ENCODE measurements at places on chromosomes 7 and 10. TPM values are rescaled to one million over a fixed set of nuclear protein-coding genes. Genes with fewer than 3 reads are reported as not detected.

Gene GRK5
- 3.4 TPM for total RNA-seq

Gene SFMBT2
- 3.4 TPM for total RNA-seq

Gene LGI1
- total RNA-seq = not detected

Gene CHAT
- total RNA-seq = not detected

Gene NFE2L3
- 6.6 TPM for total RNA-seq

Gene CUBN
- total RNA-seq = 3.6 TPM

Gene IFIT1B
- total RNA-seq = not detected

- no peak for DNase-seq
Measured at GRCh38 chr7:120760851-120761250, 97.1 kb downstream of the TSPAN12 start.

DNA sequence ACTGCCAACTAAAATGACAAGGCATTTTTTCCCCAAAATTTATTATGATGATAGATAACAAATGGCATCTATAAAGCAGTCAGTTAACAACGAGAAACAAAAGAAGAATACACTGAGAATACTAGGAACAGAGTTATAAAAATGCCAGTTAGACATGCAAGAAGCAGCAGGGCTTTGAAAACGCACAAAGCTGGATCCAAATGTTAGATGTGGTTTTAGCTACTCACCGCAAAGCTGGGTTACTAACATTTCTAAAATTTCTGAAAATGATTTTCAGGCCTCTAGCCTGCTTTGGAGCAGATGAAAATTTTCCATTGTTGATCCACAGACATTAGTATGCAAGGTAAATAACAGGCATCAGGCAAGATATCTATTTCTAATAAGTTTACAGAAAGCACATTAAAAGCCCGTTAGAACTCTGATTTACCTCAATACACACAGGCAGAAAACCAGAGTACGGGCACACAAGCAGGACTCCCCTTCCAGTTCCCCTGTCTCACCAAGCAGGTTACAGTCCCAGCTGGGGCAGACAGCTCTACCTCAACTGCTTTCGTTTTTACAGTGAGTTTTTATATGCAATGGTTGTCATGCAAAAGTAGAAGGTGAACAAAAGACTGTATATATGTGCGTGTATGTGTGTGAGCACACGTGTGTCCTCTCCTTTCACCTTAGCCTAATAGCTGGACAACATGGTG lies 37.9 kb downstream of the GLI3 start:
- no peak for DNase-seq

DNA sequence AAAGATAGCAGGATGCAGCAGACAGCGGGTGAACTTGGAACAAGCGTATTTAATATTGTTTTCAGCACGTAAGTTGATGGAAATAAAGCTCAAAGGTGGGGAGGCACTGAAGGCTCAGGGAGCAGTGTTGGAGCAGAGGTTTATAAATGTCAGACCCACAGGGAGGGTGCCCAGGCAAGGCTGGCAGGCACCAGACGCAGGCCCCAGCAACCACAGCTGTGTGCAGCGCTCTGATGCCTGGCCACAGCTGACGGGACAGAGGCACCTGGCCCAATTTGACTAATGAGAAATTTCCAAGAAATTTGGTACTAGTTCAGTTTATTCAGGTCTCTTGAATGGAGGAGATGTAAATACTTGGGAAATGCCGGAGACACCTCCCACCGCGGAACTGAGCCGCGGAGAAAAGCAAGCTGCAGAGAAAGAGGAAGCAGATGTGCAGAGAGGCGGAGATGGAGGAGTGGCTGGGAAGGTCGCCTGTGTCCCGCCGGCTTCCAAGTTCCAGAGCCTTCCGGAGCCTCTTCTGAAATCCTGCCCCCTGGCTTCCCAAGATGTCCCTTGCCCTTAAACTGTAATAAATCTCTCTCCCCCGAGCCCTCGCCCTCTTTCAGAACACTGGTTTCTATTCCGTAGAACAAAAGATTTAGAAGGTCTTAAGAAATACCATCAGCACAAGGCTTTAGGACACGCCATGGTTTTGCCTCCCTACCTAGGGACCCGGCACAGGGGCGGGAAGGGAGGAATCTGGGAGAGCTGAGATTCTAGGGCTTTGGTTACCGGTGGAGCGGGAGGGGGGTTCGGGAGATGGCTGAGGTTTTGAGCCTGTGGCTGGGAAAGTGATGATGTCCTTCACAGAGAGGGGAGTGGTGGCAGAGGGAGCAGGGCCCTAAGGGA lies 38.4 kb upstream of the PLXNA4 start:
- peak; percentile 18 for DNase-seq

GRCh38 chr10:35961501-35961900 lies 319.4 kb upstream of the FZD8 start:
- no peak for DNase-seq

- no peak for DNase-seq
Measured at GRCh38 chr7:26891400-26892350, 27.3 kb upstream of the SKAP2 start.

DNA sequence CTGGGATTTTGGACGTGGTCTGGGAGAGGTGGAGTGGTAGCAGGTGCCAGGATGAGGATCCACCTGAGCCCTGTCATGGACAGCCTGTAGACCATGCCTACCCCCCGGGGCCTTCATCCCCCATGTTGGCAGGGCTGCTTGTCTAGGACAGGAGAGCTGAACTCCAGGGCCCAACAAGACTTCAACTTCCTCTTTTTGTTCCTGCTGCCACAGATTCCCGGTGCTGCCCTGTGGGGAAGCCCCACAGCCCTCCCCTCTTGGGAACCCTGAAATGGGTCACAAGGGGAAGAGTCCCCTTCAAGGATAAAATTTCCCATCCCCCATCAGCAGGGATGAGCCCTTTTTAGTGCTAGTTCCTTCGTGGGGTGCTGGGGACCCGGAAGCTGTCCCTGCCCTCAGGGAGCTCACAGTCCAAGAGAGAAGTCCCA lies 1.3 kb upstream of the CUEDC2 start:
- peak; percentile 42 for DNase-seq

DNA sequence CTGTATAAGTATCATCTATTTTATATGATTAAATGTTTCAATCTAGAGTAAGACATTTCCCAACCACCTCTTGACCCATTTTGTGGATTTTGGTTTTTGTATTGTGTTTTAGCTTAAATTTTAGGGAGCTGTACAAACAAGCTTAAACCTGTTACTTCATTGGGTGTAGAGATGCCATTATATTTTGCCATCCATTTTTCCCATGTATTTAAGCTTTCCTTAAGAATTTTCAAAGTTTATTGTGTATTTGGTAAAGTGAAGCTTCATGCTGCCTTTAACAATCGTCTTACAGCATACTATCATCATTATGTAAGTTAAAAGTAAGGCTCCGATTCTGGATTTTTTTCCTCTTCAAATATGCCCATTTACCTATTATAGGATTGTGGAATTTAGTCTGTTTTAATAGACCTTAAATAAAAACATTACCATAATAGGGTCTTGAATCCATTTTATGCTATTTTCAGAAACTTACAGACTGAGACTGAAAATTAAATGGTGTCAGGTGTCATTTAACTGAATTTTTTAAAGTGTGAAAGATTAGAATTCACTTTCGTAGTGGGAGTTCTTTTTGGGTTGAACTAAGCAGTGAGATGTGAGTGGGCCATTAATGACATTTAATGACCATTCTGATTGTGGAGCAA lies 2.2 kb downstream of the KMT2E start:
- DNase-seq = no peak

- DNase-seq = no peak
Measured at GRCh38 chr10:30842894-30843293, 188.8 kb downstream of the ZNF438 start.

DNA sequence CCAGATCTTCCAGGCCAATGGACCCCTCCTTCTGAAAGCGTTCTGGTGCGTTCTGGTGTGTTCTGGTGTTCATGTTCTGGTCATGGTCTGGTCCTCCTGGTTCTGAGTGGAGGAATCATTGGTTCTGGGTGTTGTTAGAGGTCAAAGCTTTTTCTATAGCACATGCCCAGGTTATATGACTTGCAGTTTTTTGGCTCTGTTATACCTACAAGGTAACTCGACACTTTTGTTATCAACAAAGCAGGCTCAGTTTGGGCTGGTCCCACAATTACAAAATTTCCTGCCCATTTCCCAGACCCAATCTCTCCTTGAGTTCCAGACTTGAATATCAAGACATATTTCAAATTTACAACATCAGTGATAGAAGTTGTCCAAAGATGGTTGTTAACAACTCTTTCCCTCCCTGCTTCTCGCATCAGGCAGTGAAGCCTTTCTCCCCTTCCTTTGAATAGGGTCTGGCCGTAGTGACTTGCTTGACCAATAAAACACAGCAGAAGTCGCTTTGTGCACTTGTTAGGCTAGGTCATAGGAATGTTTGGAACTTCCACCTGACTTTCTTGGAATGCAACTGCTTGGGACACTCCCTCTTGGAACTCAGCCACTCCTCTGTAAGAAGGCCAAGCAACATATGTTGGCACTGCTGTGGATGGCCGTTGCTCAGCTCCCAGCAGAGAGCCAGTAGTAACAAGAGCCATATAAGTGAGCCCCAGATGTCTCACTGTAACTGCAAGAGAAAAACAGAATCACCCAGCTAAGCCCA lies 83.1 kb upstream of the STEAP1B start:
- DNase-seq = peak; percentile 70

DNA sequence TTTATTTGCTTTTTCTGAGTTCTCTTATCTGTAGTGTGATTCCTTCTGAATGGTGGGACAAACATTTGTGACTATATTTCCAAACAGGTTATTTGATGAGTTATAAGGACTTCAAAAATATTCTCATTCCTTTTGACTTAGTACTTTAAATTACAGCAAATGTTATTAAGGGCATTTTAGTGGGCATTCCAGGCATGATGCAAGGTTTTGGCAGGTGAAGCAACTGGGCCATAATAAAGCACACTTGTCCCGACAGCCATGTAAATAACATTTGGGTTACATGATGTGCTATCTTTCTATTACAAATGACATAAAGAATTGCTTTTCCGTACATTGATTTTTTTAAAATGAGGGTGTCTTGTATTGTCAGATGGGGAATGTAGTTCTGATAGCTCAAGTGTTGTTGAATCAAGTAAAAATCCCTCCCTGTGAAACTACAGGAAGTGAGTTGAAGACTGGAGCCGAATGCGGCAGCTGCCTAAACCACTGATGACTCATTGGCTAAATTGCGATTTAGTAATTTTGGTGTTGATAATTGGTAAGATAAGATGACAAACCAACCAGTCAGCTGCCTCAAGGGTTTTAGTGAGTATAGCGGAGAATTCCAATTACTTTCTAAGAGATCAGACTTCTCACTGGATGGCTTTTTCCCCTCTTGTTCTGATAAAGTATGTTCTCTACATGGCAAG lies 231.3 kb upstream of the NPY start:
- no peak for DNase-seq

DNA sequence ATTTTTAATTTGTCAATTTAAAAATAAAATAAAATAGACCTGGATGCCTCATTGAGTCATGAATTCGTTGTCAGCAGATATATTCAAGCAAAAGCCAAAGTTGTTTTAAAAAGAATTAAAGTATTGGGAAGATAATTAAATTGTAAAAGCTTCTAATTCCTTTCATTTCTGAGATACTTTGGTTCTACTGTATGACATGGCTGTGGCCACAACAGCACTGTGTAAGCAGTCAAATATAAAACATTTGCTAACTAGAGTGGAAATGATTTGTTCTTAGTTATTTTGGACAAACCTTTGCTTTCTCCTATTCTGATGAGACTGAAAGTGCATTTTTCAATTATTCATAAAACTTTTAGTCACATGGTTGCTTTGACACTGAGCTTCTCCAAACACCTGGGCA lies 143.6 kb upstream of the FAM13C start:
- no peak for DNase-seq

DNA sequence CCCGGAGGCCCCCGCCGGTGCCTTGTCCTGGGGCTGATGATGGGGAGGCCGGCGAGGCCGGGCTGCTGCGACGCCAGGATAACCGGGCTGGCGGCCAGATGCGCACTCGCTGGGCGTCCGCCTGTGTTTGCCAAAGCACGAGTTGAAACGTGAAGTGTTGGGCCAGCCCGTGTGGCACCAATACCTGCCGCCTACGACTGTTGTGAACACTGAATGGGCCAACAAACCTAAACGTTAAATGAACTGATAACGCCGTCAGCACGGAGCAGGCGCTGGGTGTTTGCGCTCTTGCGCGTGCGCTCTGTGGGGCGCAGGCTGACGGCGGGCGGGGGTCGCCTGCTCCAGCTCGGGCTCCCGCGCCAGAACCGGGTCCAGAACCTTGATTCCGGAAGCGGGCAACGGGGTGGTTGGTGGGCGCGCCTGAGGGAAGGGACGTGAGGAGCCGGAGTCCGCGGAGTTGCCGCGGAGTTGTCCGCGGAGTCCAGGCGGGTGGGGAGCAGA lies 658 bp downstream of the CYP2E1 start:
- peak; percentile 67 for DNase-seq

- DNase-seq = no peak
Measured at GRCh38 chr10:110619514-110620397, 24.4 kb upstream of the RBM20 start.

GRCh38 chr10:17056781-17057428 lies 72.7 kb downstream of the CUBN start:
- no peak for DNase-seq

DNA sequence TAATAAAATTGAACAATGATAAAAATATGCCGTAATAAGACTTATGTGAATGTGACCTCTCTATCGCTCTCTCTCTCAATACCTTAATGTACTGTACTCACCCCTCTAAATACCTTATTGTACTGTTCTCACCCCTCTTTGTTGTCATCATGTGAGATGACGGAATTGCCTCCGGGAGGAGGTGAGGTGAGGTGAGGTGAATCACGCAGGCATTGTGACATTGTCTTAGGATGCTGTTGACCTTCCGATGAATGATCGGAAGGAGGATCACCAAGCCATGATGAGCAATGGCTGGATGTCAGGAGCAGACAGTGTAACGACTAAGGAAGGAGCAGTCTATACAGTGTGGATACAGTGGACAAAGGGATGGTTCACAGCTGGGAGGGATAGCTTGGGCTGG lies 87.4 kb upstream of the FAM20C start:
- DNase-seq = no peak

DNA sequence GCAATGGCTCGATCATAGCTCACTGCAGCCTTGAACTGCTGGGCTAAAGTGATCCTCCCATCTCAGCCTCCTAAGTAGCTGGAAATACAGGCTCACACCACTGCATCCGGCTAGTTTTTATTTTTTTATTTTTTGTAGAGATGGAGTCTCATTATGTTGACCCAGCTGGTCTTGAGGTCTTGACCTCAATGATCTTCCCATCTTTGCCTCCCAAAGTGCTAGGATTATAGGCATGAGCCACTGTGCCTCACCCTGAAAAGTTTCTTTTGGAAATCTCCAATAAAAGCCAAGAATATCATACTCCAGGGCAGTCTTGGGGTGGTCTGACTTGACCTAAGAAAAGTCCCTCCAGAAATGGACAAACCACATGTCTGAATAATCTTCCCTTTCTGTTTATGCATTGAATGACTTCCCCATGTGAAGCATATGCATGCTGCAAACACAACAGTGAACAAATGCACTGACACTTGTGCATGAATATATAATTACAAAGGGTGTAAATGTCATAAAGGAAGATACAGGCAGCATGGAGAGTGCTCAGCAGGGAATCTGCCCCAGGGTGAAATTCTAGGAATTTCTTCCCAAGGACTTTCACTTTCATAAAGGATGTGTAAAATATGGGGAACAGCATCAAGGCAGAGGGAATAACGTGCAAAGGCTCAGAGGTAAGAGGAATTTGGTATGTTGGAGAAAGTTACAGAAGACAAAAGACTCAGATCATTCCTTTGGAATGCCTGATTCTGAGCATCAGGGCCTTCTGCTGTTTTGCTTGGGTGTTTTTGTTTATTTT lies 142.4 kb upstream of the LYZL1 start:
- no peak for DNase-seq

Measured in body of pancreas (tissue), 4 donors.